ENCODE measurements at places on chromosomes 3 and 15.

GRCh38 chr3:9718118-9718517 lies 13.4 kb upstream of the BRPF1 start:
- DNase-seq, result no peak

- DNase-seq, result no peak
Observed at GRCh38 chr3:65604863-65605526, 433.7 kb downstream of the MAGI1 start.

DNA sequence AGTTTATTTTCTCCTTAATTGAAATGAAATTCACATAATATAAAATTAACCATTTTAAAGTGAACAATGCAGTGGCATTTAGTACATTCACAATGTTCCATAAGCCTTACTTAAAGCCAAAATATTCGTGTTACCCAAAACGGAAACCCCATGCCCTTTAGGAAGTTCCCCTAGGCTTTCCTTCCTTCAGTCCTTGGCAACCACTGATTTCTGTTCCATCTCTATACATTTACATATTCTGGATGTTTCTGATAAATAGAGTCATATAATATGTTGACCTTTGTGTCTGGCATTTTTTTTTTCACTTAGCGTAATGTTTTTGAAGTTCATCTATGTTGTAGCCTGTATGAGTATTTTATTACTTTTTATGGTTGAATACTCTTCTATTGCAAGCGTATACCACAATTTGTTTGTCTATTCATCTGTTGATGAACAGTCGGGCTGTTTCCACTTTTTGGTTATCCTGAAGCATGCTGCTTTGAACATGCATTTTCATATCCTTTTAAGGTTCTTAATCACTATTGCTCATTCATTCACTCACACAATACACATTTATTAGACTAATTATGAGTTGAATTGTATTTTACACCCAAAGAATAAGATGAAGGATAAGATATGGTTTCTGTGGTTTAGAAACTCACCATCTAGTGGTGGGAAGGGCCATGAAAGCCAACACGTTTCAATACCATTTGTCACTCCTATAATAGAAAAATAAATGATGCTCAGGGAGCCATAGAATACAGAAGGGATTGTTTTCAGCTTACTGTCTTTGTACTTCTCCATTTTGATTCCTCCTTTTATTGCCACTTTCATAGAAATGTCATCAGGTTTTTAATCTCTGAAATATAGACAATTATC lies 408.2 kb upstream of the CBLB start:
- DNase-seq, result no peak

- DNase-seq, result no peak
Observed at GRCh38 chr15:66225656-66226274, 27.8 kb downstream of the MEGF11 start.

DNA sequence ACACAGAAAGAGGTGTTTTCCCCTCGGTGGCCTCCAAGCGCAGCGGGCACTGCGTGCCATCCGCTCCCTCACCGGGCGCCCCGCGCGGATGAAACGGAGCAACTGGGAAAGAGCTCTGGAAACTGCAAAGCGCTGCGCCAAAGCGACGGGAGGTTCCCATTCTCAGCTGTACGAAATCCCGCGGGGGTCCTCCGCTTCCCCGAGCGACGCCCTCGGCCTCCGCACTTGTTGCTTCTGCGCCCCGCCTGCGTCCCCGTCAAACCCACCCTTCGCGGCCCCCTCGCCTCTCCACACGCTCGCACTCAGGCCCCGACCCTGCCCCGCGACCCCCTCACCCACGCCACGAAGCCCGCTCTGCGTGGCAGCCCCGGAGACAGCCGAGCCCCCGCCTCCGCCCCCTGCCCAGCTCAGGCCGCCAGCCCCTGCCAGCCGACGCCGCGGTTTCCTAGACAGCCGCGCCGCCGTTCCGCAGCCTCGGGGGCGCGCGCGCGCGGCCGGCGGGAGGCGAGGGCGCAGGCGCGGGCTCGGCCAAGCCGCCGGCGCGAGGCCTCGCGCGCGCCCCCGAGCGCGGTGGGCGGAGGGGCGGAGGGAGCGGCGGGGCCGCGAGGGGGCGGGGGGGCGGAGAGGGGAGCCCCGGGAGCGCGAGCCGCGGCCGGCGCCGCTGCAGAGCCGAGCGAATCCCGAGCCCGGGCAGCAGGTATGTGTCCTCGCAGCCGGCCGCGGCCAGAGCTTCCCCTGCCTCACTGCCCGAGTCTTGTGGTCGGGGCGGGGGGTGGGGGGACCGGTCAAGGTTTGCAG lies at the start of gene TMEM266:
TSS of gene TMEM266 (plus strand) at position 666 of the 798 bp plus-strand sequence. CDS start 74,279 bp downstream, outside the sequence.
- no peak for DNase-seq

DNA sequence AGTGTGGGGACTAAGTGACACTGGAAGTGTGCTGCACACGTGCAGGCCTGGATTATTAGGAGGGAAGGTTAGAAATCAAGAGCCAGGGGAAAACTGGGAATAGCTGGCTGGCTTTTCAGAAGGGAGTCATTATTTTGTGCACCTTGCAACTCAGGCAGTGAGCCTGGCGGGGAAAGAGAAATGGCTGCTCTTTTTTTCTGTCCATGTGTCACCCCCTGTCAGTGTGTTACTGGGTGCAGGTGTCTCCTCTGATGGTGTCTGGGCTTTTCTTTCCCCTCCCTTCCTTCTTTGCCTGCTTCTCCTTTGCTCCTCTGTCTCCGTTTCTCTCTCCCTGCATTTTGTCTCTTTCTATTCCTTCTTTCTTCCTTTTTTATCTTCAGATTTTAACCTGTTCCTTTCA lies 130.7 kb downstream of the APBA2 start:
- no peak for DNase-seq

DNA sequence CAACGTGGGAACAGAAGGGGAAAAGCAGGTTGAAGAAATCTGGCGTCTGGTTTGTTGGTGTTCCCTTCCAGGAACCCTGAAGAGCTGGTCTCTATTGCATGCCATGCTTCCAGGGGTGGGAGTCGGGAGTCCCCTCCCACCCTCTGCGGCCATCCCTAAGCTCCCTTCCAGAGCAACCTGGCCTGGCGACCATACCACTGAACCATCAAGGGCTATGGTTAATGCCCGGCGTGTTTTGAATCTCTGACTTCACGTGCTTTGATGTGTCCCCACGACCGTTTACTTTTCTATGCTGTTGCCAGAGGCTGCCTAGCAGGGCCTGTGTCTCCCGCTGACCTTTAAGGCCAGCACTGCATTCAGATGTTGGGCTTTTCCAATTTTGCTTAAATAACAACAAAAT lies 696 bp upstream of the SNRK start:
- no peak for DNase-seq

GRCh38 chr3:169563775-169564059 lies 99.8 kb downstream of the MECOM start:
- DNase-seq, result no peak

- DNase-seq, result no peak
Observed at GRCh38 chr3:9653565-9654248, 4.4 kb downstream of the MTMR14 start.

DNA sequence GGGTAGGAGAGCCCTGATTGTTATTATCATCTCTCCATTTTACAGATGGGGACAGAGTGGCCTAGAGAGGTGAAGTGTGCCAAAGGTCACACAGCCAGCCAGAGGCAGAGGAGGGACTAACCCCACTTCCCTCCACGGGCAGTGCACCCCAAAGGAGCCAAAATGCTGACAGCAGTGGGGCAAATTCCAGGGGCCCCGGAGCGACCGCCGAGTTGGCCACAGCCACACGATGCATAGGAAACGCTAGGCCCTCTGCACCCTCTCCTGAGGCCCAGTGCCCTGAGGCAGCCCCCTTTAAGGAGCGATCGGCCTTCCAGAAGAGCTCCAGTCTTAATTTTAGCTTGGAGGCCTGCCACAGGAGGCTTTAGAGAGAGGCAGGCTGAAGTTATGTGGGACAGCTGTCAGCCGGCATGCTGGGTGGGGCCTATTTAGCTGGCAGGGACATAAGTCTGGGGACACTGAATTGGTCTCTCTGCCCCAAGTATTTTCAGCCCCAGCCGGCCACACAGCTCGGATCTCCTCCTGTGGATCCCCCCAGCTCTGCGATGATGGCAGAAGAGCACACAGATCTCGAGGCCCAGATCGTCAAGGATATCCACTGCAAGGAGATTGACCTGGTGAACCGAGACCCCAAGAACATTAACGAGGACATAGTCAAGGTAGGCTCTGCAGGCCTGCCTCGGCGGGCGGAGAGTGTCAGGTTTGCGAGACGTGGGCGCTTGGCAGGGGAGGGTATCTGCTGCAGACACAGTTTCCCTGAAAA lies at the start of gene CAV3:
TSS of gene CAV3 (plus strand) at position 471 of the 763 bp plus-strand sequence. CDS start at position 546, 75 bp downstream.
- DNase-seq, result no peak

- no peak for DNase-seq
Observed at GRCh38 chr3:121998030-121998580, 23.9 kb downstream of the ILDR1 start.

GRCh38 chr3:187039723-187040414 lies 99.4 kb downstream of the RPL39L start:
- DNase-seq, result no peak

- no peak for DNase-seq
Observed at GRCh38 chr15:70149667-70150404, 52.1 kb upstream of the TLE3 start.

GRCh38 chr3:176987901-176988650 lies 209.2 kb downstream of the TBL1XR1 start:
- DNase-seq, result no peak

DNA sequence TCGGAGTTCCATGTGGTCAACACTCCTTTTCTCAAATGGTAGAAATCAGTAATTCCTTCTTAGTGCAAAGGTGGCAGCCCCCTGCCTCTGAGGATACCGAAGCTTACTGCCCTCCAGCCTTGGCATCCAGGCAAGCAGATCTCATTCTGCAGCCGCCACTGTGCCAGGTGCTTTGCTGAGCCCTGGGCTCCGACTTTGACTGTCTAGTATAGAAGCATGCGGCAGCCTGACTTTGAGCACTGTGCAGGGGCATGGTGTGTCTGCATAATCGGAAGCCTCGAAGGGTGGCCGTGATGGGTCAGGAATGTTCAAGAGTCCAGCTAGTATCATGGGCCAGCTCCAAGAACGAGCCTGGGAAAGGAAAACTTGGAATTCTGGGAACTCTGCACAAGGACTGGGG lies 39.7 kb downstream of the ABTB1 start:
- DNase-seq, result no peak

DNA sequence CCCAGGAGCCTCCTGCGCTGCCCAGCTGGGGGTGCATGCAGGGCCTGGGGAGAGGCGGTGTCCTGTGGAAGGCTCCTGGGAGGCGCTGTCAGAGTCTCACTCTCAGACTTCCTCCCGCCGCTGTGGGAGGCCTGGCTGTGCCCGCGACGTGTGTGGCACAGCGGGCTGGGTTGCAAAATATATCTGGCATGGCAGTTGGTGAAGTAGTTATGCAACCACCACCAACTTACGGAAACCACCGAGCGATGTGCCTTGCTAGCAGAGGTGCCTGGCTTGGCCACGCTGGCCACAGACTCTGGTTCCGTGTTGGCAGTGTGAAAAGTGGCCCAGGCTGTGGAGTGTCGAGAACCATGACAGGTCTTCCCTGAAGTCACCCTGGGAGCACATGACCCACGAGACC lies 30.6 kb upstream of the GATA2 start:
- no peak for DNase-seq

- DNase-seq, result no peak
Observed at GRCh38 chr3:86949850-86950249, 41.1 kb downstream of the VGLL3 start.

GRCh38 chr3:65170390-65171042 lies 482.7 kb upstream of the ADAMTS9 start:
- DNase-seq, result no peak

DNA sequence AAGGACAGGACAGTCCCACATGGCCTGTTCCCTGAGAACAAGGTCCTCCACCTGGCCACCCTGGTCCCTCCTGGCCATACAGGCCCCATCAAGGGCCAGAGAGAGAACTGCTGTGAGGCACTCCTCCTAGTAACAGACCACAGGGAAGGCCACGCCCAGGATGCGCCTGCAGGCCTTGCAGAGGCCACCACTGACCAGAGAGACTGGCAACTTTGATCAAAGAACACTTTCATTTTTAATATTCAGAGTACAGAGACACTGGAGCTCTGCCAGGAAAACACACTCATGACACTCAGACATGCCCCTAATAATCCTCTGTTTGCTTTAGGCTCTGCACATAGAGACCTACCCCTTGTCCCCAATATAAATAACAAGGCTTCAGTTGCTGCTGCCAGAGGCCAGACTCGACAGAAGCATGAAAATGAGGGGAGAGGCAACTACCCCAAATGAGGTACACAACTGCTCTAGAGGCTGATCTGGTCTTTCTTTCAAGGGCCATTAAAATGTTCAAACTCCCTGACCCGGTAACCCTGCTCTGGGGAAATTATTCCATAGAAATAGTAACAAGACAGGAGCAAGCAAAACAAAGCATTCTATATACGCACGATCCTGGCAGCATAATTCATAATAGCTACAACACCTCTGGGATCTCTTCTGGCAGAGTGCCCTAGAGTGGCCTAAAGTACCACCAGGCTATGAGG lies 44.8 kb downstream of the CCDC12 start:
- DNase-seq, result no peak

GRCh38 chr15:101027273-101027901 lies 108.2 kb downstream of the LRRK1 start:
- DNase-seq, result no peak

- DNase-seq, result no peak
Observed at GRCh38 chr3:71997066-71997653, 212.2 kb upstream of the PROK2 start.

GRCh38 chr15:59685737-59686297 lies 3.3 kb downstream of the BNIP2 start:
- DNase-seq, result no peak

GRCh38 chr3:169952045-169952444 lies 14.6 kb upstream of the SEC62 start:
- no peak for DNase-seq

GRCh38 chr3:72183489-72183888 lies 398.5 kb upstream of the PROK2 start:
- DNase-seq, result no peak

DNA sequence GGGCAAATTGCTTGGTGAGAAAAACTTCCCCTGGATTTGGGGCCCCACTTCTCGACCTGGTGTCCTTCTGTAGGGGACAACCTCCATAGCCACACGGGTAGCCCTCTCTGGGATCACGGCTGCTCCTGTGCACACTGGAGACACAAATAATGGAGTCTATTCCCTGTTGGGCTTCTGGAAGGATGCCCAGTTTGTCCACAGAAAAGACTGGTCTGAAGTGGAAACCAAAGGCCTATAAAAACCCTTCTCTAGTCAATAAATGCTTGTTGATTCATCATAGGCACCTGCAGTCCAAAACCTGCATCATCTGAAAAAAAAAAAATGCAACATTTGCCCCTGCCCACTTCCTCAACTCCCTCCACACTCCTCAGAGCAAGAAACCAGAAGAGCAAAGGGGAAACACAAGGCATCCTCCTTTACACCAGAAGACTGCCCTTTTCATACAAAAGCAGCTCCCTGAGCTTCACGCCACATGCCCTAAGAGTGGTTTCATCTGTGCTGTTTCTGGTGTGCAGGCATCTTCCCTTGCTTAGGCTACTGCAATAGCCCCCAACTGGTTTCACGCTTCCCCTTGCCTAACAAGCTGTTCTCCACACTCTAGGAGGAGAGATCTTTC lies 36.3 kb downstream of the SRGAP3 start:
- no peak for DNase-seq

Data from cortex of kidney (tissue), 1 donor.